ENCODE measurements at places on chromosomes 4 and X. TPM values are rescaled to one million over a fixed set of nuclear protein-coding genes. Genes with fewer than 3 reads are reported as not detected.

DNA sequence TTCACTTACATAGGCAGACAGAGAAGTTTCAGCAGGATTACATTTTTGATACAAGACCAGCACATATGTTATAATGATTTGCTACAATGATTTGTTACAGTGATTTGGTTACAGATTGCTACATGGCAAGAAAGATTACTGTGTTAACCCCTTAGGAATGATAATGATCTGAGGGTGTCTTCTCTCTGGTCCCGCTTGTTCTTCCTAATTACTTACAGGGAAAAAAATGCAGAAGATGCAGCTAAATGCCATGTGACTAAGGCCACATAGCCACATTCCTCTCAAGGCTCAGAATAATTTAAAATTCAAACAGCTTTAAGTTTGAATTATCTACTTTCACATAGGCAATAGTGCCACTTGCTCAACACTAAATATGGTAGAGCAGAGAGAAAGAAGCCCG lies 9.7 kb upstream of the LAP3 start:
- no peak for DNase-seq

DNA sequence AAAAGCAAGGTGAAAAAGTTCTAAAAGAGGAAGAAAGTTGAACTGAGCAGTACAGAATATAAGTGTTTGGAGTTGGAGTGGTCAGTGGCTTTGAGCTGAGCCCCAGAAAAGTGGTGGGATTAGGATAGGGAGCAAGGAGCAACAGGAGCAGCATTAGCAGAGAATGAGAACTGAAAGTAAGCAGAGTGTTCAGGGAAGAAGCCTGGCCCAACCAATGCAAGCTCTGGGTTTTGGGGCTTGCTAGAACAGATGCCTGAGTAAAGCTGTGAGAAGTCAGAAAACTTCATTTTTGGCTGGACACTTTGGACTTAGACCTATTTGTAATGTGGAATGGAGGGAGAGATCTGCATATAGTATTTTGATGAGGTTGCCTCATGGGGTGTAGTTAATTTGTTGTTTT lies 17.8 kb downstream of the JADE1 start:
- DNase-seq, result no peak

DNA sequence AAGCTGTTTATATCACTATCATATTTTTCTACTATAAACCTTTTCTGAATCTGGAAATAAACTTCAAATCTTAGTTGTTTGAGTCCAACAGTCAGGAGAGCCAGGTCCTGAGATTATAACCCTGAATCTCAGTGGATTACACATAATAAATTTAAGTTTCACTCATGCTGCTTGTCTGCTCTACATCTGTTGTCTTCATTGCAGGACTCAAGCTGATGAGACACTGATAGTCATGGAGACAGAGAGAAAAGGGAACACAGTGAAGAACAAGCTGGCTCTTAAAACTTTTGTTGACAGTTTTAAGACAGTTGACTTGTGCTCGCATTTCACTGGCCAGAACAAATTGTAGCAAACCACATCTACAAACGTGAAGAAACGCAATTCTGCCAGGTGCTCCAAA lies 327.0 kb upstream of the CTSO start:
- no peak for DNase-seq

DNA sequence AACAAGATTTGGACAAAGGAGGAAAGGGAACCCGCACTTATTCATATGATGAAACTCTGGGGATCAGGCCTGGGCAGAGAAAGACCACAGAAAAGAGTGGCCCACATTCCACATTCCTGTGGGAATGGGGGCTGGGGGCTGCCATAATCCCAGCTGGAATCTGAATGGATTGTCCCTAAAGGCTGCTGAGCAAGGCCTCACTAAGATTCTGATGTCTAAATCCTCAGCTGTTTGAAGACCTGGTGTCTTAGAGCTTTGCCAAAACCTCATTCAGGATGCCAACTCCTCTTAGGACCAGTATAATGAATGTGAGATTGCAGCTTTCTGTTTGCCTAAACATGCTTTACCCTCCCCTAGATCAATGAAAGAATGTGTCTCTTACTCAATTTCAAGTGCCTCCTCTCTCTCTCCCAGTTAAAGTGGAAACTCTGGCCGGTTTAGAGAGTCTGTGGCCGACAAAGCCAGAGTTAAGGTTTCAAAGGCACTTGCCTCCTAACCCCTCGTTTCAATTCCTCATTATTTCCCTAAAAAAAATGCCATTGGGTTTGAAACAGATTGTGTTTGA lies 33.3 kb upstream of the GPC4 start:
- peak; percentile 27 for DNase-seq

DNA sequence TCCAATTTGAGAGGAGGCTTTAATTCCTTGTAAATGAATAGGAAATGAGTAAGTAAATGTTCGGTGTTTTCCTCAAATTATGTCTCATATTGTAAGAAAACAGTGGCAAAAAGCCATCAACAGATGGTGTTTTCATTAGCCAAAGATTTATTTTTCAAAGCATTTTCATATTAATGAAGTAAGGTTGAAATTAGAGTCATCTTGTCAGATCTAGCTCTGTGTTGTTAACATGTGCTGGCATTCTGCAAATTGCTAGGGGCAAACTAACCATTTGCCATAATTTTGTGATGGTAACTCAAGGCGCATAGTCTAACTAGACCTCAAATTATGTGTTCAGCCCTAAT lies 24.7 kb downstream of the MID2 start:
- DNase-seq, result no peak

DRD5 gene
- not detected for total RNA-seq

DNA sequence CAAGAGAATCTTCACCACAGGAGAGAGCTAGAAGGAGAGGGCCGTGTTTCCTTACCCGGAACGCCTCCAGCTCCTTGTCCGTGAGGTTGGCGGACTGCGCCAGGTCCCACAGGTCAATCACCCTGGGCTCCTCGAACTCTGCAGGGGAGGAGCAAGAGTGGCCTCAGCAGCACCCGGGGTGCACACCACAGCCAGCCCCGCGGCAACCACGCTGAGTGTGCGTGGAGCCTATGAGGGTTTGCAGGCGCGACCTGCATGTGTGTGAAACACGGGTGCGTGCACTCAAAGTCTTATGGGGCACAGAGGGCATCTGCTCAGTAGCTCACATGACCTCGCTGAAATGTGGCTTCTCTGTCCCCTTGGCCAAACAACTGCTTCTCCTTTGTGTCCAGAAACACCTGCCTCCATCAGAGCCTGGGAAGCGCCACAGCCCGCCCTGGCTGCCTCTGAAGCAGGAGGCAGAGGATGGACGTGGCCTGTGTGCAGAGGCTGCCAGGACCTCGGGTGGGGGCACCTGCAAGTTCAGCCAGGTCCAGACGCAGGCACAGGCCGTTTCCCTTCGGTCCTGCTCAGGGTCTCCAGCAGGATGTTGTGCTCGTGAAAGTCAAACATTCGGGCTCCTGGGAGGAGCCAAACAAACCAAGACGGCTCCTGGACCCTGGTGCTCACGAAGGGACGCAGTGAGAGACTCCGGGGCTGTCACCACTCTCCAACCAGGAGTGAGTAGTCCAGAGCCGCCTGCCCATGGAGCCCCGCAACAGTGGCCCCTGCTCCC lies 16.0 kb downstream of the LRPAP1 start:
- DNase-seq, result no peak

HMX1 gene
- total RNA-seq, result not detected

DNA sequence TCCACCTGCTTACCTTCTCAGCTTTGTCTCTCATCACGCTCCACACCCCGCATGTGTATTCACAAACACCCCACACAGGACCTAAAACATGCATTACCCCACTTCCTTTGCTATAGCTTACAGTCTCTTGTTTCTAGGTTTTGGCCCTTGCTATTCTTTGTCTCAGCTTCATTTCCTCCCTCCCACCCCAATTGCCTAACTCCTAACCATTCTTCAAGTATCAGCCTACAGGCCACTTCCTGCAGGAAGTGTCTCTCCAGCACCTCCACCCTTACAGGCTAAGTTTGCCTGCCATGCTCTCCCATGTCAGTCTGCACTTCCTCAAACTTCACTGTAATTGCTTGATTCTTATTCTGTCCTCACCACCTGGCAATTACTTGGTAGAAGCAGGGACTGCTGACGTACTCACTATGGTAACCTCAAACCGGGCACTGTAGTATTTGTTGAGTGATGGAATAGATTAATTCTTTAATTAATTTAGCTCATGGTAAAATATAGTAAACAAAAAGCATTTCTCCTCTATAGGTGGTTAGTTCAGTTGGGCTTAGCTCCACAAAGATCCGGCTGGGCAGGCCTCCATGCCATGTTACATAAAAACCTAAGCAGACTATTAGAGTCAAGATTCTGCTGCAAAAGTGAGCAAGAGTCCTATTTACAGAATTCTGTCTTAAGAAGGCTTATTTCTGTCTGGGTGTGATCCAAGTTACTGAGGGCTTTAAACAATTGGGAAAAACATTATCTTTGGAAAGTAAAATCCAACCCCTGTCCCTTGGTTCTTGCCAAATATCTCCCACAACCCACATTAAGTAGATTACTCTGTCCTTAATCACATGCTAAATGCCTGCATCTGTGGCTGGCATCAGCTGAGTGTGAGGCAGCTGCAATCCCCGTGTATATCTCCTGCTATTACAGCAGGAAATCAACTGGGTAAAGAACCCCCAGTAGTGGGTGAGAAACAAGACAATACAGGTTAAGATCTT lies 124.7 kb upstream of the CPEB2 start:
- DNase-seq, result no peak

GRCh38 chrX:117995378-117995777 lies 121.2 kb downstream of the KLHL13 start:
- no peak for DNase-seq

PABPC1L2A gene
- not detected for total RNA-seq

HSFX4 gene
- not detected for total RNA-seq

HELT gene
- total RNA-seq, result not detected

DNA sequence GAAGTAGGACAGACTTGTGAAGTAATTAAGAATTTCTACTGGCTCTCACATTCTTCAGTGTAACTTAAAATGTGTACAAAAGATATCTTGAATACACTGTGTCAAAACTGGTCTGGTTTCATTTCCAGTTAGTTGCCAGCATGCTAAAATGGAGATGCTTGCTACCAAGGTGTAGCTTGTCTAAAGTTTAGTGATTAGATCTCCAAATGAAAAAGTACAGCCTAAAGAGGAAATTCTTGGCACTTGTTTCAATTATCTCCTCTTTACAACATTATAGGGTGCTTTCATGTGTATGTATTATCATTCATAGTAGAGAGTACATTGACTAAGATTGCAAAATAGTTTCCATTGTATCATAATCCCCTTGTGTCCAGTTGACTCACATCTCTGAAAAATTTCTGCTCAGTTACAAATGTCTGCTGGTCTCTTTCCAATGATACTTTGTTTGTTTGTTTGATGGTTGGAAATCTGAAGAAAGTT lies 97.3 kb upstream of the SPRY1 start:
- DNase-seq, result peak; percentile 64

KANTR gene
- total RNA-seq, result 5.1 TPM
